ENCODE measurements at places on chromosomes 13 and 19. TPM values are rescaled to one million over a fixed set of nuclear protein-coding genes. Genes with fewer than 3 reads are reported as not detected.

SHC2 gene
- 2.9 TPM for total RNA-seq

DNA sequence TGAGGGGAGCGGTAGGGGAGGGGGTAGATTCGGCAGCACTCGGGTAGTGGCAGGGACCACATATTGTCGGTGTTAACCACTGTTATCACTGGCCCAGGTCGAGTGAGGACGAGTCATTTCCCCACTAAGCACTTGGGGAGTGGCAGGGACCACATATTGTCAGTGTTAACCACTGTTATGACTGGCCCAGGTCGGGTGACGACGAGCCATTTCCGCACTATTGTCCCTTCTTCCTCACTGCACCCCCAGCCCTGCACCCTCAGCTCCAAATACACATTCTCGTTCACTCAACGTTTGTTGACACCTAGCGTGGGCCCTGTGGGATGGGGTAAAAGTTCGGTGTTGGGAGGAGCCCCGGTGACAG lies 467 bp upstream of the CLN5 start:
- DNase-seq: no peak

- DNase-seq: no peak
Measured at GRCh38 chr13:60944863-60945262, 470.8 kb downstream of the PCDH20 start.

- DNase-seq: no peak
Measured at GRCh38 chr13:106686163-106686562, 118.2 kb upstream of the ARGLU1 start.

DNA sequence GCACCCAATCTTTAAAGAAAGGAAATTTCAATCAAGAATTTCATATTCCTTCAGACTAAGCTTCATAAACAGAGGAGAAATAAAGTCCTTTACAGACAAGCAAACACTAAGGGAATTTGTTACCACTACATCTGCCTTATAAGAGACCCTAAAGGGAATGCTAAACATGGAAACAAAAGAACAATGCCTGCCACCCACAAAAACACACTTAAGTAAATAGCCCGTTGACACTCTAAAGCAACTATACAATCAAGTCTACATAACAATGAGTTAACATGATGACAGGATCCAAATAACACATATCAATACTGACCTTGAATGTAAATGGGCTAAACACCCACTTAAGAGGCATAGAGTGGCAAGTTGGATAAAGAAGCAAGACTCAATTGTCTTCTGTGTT lies 1056.9 kb upstream of the ATXN8OS start:
- no peak for DNase-seq

TMEM255B gene
- 10.9 TPM for total RNA-seq

KLF5 gene
- 2.8 TPM for total RNA-seq

PLPP2 gene
- total RNA-seq: 4.9 TPM

- no peak for DNase-seq
Measured at GRCh38 chr13:100361504-100361903, 227.1 kb downstream of the GGACT start.

- DNase-seq: no peak
Measured at GRCh38 chr19:55688422-55689218, 13.6 kb downstream of the EPN1 start.

GRCh38 chr13:78286748-78287147 lies 316.6 kb downstream of the POU4F1 start:
- no peak for DNase-seq

- no peak for DNase-seq
Measured at GRCh38 chr13:102825400-102825799, 20.4 kb upstream of the ERCC5 start.

GPR183 gene
- 4.6 TPM for total RNA-seq

ZNF880 gene
- total RNA-seq: 28.2 TPM

DNA sequence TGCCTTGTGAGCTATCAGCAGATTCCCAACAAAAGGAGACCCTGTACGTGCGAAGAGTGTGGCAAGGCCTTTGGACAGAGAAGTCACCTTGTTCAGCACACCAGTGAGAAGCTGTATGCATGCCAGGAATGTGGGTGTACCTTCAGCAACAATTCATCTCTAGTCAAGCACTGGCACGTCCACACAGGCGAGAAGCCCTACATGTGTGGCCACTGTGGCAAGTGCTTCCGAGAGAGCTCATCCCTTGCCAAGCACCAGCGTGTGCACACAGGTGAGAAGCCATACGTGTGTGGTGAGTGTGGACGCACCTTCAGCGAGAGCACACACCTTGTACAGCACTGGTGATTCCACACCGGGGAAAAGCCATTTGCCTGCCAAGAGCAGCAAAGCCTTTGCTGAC lies 7.6 kb upstream of the ZSCAN22 start:
- no peak for DNase-seq

LRRC4B gene
- 22.3 TPM for total RNA-seq

GRCh38 chr19:35915443-35915842 lies 7.3 kb upstream of the TYROBP start:
- no peak for DNase-seq

DNA sequence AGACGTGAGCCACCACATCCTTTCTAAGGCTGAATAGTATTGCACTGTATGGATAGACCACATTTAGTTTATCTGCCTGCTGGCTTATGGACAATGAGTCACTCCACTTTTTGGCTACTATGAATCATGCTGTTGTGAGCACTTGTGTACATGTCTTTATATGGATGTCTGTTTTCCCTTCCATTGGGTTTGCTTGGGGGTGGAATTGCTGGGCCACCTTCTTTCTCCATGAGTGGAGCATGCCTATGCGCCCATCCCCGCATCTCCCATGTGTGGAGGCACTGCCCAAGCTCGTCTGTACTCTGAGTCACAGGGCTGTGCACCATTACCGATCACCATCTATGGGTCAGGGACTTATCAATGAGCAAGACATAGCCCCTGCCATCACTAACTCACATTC lies 127.2 kb upstream of the GJB6 start:
- DNase-seq: no peak

- DNase-seq: no peak
Measured at GRCh38 chr13:26325876-26326275, 71.9 kb downstream of the CDK8 start.

DNA sequence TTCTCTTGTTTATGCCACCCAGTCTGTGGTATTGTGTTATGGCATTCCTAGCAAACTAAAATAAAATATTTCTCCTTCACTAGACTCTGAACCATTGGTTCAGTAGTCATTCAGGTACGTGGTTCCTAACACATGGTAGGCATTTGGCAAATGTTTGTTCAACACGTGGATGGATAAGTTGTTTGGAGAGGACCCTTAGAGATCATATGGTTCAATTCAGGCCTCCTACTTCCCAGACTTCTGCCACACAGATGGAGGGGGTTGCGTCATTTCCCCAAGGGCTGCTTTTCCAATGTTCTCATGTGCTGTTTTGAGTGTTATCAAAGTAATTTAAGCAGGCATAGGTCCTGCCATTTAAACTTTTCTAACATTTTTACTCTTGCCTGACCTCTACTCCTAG lies 6.7 kb downstream of the CXCL17 start:
- no peak for DNase-seq

RNASEH2B gene
- total RNA-seq: 128 TPM

ZNF507 gene
- total RNA-seq: 35.6 TPM

DNA sequence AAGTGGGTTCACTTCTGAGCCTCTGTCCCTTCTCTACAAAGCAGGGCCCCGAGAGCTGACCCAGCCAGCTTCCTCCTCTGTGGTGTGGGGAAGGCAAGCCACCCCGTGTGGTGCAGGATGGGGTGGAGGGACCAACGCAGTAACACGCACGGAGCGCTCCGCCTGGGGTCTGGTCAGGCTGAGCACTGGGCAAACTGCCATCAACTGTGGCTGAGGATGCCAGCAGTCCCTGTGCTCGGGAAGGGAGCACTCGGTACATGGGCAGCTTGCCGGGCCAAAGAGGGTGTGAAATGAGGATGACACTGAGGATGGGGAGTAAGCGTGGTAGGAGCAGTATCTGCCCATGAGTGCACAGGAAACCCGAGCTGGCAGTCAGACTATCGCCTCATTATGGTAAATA lies 7.6 kb upstream of the GMIP start:
- DNase-seq: no peak

KLHL1 gene
- not detected for total RNA-seq

ZNF526 gene
- total RNA-seq: 11.3 TPM

DNA sequence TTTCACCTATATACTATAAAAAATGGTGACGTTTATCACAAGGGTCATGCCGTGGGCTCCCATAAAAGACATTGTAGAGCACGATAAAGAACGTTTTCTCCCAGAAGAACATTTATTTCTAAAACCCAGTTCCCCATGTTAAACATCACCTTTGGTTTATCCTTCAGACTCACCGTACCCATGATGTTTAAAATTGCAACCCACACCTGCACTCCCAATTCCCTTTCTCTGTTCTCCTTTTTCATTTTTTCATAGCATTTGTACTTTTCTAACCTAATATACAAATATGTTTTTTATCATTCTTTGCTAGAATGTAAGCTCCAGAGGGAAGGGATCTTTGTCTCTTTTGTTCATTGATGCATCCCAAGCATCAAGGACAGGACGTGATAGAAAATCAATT lies 2.0 kb downstream of the RCBTB2 start:
- no peak for DNase-seq

TMPRSS9 gene
- 0.69 TPM for total RNA-seq

DNA sequence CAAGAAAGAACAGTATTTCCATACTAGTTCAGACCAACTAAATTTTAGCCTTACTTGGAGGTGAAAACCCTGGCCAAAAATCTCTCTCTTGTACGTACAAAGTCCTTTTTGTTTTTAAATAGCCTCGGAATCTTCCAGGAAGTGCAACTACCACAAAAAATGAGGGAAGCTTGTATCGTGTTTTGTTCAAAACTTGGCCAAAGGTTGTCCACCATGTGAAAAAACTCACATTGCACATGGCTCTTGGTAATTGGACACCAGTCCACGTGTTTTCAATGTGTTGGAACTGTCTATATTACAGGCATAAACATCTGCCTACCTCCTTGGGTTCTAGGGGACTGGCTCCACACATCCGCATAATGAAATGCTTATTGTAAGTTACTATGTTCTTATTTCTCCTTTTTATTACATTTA lies 15.2 kb upstream of the STRN4 start:
- DNase-seq: no peak

DNA sequence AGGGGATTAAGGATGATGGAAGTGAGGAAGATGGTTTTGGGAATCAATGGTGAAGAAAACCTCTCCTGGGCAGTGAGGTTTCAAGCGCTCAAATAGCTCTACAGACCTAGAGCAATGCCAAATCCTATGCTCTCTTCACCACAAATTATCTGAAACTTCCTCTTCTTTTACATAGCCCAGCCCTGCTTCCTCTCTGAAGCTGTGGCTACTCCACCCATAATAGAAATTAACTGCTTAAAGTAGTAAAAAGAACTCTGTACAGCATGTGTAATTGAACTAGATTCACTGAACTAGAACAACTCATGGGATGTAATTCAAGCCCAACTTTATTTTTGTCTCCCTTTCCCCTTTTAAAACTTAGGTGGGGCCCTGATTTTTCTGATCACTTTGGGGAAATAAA lies 20.4 kb upstream of the IFT88 start:
- no peak for DNase-seq

Measured in uterus (tissue), 4 donors.